ENCODE measurements at places on chromosomes 1 and 21.

- no peak for DNase-seq
Observed at GRCh38 chr1:101363891-101364318, 127.1 kb downstream of the S1PR1 start.

DNA sequence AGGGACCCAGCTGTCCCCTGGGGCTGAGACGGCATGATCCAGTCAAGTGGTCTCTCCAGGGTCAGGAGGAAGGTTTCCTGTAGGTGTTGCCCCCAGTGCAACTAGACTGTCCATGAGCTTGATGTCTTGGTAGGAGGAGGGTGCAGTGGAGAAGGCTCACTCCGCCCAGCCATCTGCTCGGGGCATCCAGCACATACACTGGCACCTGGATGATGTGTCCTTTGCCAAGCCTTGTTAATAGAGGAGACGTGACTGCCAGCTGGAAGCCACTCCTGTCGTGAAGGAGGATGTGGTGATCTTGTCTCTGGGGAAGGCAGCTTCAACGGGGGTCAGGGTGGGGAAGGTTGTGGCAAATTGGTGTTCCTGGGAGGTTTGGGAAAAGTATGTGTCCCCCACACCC is 6.2 kb downstream of the DISP3 start:
- DNase-seq = no peak

- DNase-seq = no peak
Observed at GRCh38 chr1:3674100-3675094, 22.1 kb downstream of the TP73 start.

DNA sequence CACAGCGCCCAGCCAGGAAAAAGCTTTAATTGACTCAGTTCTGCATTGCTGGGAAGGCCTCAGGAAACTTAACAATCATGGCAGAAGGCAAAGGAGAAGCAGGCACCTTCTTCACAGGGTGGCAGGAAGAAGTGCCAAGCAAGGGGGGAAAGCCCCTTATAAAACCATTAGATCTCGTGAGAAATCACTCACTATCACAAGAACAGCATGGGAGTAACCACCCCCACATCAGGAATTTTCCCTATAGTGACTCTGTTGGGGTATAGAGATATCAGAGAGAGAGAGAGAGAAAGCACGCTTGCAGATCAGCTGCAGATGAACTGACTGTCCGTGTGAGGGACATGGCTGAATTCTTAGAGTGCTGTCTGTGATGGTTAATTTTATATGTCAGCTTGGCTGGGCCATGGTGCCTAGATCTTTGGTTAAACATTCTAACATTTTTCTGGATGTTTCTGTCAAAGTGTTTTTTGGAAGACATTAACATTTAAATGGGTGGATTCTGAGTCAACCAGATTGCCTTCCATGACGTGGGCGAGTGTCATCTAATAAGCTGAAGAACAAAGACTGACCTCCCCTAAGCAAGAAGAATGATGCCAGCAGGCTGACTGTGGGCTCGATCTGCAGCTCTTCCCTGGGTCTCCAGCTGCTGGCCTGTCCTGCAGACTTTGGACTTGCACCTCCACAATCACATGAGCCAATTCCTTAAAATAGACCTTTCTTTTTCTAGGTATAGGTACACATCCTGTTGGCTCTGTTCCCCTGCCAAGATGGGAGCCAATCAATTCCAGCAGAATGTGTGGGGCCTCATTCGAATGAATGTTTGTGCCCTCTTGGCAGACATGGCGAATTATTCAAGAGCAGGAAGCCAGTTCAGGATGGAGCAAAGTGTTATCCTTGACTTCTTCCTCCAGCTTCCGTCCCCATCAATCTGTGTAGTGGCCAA is 21.4 kb upstream of the CPT2 start:
- no peak for DNase-seq

- DNase-seq = no peak
Observed at GRCh38 chr1:63642901-63643300, 49.7 kb downstream of the PGM1 start.

GRCh38 chr1:160007577-160008200 is 24.1 kb downstream of the PIGM start:
- DNase-seq = no peak

GRCh38 chr1:36787312-36787913 is 246.9 kb downstream of the GRIK3 start:
- no peak for DNase-seq

DNA sequence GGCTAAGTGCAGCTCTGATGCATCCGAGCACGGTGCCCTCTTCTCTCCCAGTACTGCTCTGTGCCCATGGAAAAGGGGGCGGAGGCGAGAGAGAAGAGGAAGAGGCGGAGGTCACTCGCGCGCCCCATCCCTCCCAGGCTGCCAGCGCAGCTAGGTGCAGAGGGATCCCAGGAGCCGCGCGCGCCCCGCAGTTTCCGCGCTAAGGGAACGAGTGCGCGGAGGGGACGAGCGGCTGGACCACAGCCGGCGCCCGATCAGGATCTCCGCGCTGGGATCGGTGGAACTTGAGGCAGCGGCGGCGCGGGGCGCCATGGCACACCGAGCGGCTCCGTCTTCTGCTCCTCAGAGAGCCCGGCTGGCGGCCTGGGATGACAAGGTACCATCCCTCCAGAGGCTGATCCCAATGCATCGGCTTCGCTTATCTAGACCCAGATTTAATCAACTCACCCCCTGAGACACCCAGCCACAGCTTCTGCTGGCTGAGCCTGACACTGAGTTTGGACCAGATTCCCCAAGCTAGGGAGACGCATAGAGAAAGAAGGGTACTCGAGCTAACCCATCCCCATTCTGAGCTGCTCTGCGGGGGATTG is at the start of gene PTGFR:
PTGFR (plus strand) TSS at position 114 of the 590 bp plus-strand sequence. CDS start 1,770 bp downstream, outside the sequence.
- DNase-seq = no peak

DNA sequence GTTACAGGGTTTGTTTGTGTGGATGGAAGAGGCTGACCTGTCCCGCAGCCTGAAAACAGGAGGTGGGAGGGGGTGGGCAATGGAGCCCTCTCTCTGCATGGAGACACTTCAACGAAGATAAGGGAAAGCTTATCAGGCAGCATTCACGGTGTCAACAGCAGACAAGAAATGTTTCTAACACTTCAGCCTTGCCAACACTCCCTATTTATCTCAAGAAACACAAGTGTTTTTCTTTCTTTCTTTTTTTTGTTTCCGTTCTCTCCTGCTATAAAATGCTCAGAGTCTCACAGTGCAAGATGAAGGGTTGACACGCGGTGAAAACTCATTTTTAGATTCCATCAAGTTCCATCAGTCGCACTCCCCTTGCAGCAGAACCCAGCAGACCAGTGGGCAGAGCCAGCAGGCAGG is 594.4 kb downstream of the MATN1 start:
- no peak for DNase-seq

DNA sequence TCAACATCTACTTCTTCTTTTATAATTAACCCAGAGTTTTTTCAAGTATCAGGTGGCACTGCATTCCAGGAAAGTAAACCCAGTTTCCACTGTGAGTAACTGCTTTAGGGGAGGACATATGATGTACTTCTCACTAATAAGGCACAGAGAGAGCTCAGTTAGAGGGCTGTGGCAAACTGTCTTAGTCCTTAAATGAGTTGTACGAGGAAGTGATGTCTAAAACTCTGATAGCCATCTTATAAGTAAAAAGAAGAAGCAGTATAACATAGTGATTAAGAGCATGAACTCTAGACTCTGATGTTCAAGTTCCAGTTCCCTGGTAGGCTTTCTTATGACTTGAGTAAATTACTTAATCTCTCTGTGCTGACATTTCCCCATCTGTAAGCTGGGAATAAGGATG is 58.7 kb upstream of the PTGS2 start:
- DNase-seq = no peak

GRCh38 chr1:58968360-58968952 is 184.6 kb upstream of the JUN start:
- no peak for DNase-seq

DNA sequence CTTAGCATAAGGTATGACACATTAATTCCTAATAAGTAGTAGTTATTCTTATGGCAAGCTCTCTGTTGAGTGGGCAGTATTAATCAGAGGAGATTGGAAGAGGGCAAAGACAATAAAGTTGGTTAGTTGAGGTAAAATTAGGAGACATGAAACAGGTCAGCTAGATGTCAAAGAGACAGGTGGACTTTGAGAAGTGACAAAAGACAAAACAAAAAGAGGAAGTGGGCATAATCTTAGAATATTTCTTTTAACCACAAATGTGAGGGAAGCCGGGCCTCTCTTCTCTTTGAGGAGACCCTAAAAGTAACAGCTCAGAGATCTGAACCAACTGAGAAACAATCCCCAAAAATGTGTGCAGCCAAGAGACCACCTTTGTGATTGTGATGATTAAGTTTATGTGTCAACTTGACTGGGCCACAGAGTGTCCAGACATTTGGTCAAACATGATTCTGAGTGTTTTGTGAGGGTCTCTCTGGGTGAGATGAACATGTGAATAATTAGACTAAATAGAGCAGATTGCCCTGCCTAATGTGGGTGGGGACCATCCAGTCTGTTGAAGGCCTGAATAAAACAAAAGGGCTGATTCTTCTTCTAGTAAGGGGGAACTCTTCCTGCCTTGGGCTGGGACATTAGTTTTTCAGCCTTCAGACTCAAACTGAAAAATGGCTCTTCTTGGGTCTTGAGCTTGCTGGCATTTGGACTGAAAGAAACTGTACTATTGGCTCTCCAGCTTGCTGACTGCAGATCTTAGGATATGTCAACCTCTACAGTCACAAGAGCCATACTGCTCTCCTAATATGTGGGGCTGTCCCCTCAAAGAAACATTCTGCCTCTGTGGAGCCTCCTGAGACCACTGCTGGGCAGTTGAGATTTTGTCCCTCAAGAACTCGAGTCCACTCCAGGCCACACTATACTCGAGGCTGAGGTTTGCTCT is 40.0 kb downstream of the FCRL5 start:
- no peak for DNase-seq

DNA sequence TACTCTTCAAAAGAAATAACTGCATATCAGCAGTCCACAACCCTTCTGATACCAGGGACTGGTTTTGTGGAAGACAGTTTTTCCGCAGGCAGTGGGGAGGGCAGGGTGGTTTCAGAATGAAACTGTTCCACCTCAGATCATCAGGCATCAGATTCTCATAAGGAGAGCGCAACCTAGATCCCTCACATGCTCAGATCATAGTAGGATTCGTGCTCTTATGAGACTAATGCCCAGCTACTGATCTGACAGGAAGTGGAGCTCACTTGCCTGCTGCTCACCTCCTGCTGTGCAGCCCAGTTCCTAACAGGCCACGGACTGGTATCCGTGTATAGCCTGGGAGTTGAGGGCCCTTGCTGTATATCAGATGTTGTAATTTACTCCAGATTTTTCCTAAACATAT is 11.5 kb downstream of the RO60 start:
- DNase-seq = no peak

GRCh38 chr1:24142546-24143534 is at the start of gene IL22RA1:
TSS of gene IL22RA1 (minus strand) at chr1:24143140. CDS start at chr1:24143082, 58 bp downstream.
- no peak for DNase-seq

DNA sequence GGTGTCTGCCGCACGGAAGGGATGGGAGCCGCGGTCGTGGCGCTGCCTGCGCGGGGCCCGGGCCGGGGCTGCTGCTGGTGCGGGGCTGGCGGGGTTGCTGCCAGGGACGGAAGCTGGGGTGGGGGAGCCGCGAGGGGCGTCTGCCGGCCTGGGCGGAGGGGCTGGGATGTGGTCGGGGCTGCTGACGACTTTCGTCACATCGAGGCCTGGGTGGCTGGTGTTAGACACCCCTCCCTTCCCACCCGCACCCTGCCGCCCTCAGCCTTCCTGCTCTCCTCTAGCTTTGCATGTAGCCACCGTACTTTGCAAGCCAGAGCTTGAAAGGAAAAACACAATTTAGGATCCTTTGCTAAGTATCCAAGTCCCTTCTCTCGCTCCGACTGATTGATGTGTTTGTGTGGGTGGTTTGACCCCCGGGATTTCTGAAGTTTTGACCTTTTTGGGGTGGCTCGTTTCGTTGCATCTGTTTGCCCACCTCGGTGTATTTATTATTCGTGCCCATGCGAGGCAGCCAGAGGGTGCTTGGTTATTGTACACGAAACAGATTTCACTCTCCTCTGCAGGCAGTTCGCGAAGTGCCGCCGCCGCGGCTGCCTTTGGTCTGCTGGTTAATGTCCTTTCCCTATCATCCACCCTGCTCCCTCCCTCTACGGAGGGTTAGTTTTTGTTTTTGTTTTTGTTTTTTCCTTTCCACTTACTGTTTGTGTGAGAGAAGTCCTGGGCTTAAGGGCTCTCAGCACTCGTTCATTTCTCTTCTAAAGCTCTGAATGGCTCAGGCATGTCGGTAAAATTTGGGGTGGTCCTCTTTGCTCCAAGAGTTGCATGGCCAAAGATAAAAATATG is 868 bp downstream of the C1orf21 start:
- DNase-seq = no peak

GRCh38 chr1:151009206-151009587 is 948 bp downstream of the PRUNE1 start:
- DNase-seq = no peak

DNA sequence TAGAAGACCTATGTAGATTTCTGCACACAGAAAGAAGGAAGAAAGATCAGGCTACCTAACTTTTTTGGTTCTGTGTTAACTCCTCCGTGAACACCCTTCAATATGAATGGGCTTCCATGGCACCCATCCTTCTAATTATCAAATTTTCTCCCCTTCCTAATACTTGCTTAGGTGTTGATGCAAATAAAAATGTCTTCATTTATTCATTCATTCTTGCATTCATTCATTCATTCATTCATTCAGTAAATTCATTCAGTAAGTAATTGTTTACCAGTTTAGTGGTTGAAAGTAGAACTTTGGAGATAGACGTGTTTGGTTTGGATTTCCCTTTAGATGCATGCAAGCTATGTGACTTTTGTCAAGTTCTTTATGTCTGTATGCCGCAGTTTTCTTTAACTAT is 4.6 kb downstream of the CHI3L2 start:
- DNase-seq = no peak

All from NCI-H187 treated with DMSO at 0.1 percent for 48 hours (cell line).